Myometrial cell (primary cell): ENCODE measurements at places on chromosomes 4 and X. TPM values are rescaled to one million over a fixed set of nuclear protein-coding genes. Genes with fewer than 3 reads are reported as not detected.

The SMAD1 gene
- 3.7 and 10.8 TPM in 2 replicates for total RNA-seq

The FAM9B gene
- not detected in 2 replicates for total RNA-seq

The C4orf51 gene
- not detected in 2 replicates for total RNA-seq

The DGAT2L6 gene
- not detected in 2 replicates for total RNA-seq

The PNMA6A gene
- 2.3 TPM in 2 replicates for total RNA-seq

The PABPC4L gene
- 0.53 and 0.86 TPM in 2 replicates for total RNA-seq

The DKC1 gene
- 18.2 and 25.7 TPM in 2 replicates for total RNA-seq

The CLIC2 gene
- under 0.01 TPM in 1 of 2 replicates, not detected in the other for total RNA-seq

The PDGFRA gene
- 63.1 and 101 TPM in 2 replicates for total RNA-seq

The TASL gene
- not detected in 2 replicates for total RNA-seq

The BMPR1B gene
- total RNA-seq = 0.29 TPM in 1 of 2 replicates, not detected in the other

The RAPGEF2 gene
- total RNA-seq = 22.9 and 26.5 TPM in 2 replicates

The CSAG1 gene
- total RNA-seq = not detected in 2 replicates

The CFAP99 gene
- total RNA-seq = not detected in 2 replicates

The SULT1B1 gene
- total RNA-seq = 0.18 and 1.2 TPM in 2 replicates

The CXXC4 gene
- total RNA-seq = under 0.01 TPM in 1 of 2 replicates, not detected in the other

The SLIT2 gene
- total RNA-seq = 37.8 and 47.0 TPM in 2 replicates

The TLR2 gene
- total RNA-seq = not detected in 2 replicates

The ZNF141 gene
- 4.0 and 4.8 TPM in 2 replicates for total RNA-seq

The TCEAL6 gene
- not detected in 2 replicates for total RNA-seq
